ENCODE measurements at places on chromosomes 6 and 20.
A peak's percentile ranks its signal among the peaks of the same experiment; 100 is the strongest.

- no peak for DNase-seq
These were observed 67.6 kb upstream of the MTHFD1L start for GRCh38 chr6:150797949-150798348.

DNA sequence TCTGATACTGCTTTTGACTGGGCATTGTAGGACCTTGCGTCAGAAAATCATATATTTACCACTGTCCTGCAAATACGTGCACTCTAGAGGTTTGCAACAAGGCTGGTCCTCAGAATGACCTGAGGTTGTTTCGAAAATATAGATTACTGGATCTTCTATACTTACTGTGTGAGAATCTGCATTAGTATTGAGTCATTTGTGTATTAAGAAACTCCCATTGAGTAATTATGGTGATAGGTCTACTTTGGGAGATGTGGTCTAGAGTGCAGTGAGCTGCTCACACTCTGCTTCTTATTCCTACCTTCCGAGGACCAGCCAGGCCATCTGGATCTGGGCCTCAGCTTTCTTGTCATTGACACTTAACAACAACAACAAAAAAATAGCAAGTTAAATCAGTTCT lies 9.6 kb downstream of the KLHL32 start:
- DNase-seq: no peak

- peak; percentile 83 for DNase-seq
These were observed 29.5 kb downstream of the SNX5 start for GRCh38 chr20:17938871-17939619.

- DNase-seq: no peak
These were observed 172.8 kb upstream of the SPTLC3 start for GRCh38 chr20:12835999-12836398.

Data from glutamatergic neuron (in vitro differentiated cells).